Naive B cell (primary cell): ENCODE measurements at places on chromosomes 7 and 10.

- peaks cover 32% of the 10 kb centered on the region for H3K27me3 ChIP-seq
- H3K4me1 ChIP-seq, result no peaks in the 10 kb centered on the region
- H3K36me3 ChIP-seq, result no peaks in the 10 kb centered on the region
Measured at GRCh38 chr7:25360451-25360850, 132.2 kb upstream of the NPVF start.

GRCh38 chr10:89490596-89491335 lies 44.6 kb downstream of the SLC16A12 start:
- peaks cover 22% of the 10 kb centered on the region for H3K27me3 ChIP-seq
- H3K27ac ChIP-seq, result no peak overlapping the region
- H3K4me3 ChIP-seq, result no peak overlapping the region

DNA sequence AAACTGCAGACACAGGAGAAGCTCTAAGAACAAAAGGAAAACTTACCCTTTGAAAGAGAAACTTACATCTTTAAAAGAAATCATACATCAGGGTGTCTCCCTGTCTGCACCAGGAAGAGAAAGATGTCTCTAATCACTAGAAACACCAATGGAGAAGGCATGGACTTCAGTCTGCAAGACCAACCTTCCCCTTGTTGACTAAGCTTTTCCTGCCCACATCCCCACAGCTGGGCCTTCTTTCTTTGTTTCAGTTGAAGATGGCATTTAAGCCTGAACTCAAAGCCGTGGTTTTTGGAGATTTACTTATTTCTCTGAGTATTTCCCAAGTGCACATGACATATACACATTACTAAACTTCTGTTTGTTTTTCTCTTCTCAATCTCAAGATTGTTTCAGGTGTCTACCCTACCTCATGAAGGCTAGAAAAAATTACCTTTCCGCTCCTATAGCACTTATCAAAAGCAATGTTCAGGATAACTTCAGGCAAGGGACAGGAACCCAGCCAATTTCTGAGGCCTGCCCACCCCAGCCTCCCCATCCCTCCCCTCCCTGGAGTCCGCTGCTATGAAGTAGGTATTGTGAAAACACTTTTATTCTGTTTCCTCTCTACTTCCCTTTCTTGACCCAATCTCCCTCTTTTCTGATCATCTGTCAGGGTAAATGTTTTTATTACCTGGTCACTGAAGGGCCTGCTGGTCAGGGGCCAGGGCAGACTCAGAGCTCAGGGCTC lies 2.8 kb upstream of the SLC29A3 start:
- DNase-seq, result no peak
- H3K36me3 ChIP-seq, result no peaks in the 10 kb centered on the region
- peaks cover 22% of the 10 kb centered on the region for H3K4me1 ChIP-seq
- no peak overlapping the region for H3K4me3 ChIP-seq
- H3K27me3 ChIP-seq, result peaks cover 11% of the 10 kb centered on the region

DNA sequence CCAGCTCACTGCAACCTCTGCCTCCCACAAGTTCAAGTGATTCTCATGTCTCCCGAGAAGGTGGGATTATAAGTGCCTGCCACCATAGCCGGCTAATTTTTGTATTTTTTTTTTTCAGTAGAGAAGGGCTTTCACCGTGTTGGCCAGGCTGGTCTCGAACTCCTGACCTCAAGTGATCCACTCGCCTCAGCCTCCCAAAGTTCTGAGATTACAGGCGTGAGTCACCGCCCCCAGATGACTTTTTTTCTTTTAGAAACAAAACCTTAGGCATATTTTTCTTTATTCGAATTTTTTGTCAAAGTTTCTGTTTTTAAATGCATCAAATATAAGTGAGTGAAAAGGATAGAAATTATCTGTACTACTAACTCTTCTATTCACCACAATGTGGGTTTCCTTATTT lies 113.1 kb downstream of the LRRC4 start:
- no peaks in the 10 kb centered on the region for H3K36me3 ChIP-seq
- DNase-seq, result no peak
- no peak overlapping the region for H3K27ac ChIP-seq
- peaks cover 4% of the 10 kb centered on the region for H3K4me1 ChIP-seq

- H3K27me3 ChIP-seq, result no peaks in the 10 kb centered on the region
- no peaks in the 10 kb centered on the region for H3K36me3 ChIP-seq
Measured at GRCh38 chr7:21367081-21367480, 60.8 kb upstream of the SP4 start.
